ENCODE measurements at places on chromosomes 3 and 15. TPM values are rescaled to one million over a fixed set of nuclear protein-coding genes. Genes with fewer than 3 reads are reported as not detected.

The AP3B2 gene
- 4.7 TPM for total RNA-seq

The STRA6 gene
- 2.0 TPM for total RNA-seq

The LRRIQ4 gene
- total RNA-seq, result not detected

The ISLR2 gene
- total RNA-seq, result 1.1 TPM

- H3K36me3 ChIP-seq, result no peaks in the 10 kb centered on the region
- no peak overlapping the region for H3K4me3 ChIP-seq
- no peak overlapping the region for H3K27ac ChIP-seq
- DNase-seq, result no peak
- no peaks in the 10 kb centered on the region for H3K4me1 ChIP-seq
- H3K27me3 ChIP-seq, result no peaks in the 10 kb centered on the region
These were observed 9.2 kb upstream of the WDR49 start for GRCh38 chr3:167662919-167663400.

- H3K27ac ChIP-seq, result no peak overlapping the region
- H3K4me1 ChIP-seq, result no peaks in the 10 kb centered on the region
- peak; percentile 58 for DNase-seq
These were observed 45.2 kb upstream of the DPPA4 start for GRCh38 chr3:109382588-109382987.

DNA sequence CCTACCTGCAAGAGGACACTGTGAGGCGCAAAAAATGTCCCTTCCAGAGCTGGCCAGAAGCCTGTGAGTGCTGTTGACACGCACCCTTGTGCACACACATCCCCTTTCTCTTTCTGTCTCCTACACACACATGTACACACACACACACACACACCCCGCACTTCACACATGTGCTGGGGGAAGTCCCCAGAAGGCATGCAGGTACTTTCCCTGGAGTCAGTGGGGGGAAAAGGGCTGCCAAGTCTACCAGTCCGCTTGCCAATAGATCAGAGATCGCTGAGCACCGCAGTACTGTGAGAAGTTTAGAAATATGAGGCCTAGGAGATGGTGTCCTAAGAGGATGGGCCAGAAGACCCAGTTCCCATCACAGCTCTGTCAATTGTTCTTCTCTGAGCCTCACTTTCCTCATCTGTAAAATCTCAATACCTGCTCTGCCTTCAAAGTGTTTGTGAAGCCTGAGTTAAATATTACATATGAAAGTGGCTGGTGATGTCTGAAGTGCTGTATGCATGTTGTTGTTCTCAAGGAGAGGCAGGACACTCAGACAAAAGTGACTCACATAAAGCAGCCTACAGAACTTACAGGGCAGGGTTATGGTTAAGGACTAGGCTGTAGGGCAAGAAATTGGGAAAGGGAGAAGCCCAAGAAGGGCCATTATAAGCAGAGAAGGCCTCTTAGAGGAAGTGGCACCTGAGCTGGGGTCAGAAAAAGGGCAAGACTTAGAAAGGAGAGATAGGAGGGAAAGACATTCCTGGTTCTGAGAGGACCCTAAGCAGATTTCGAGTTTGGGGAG lies 6.8 kb downstream of the IL17RE start:
- H3K4me3 ChIP-seq, result no peak overlapping the region
- H3K27me3 ChIP-seq, result no peaks in the 10 kb centered on the region
- H3K27ac ChIP-seq, result no peak overlapping the region

- no peak overlapping the region for H3K27ac ChIP-seq
- H3K4me3 ChIP-seq, result no peak overlapping the region
- no peaks in the 10 kb centered on the region for H3K27me3 ChIP-seq
- no peaks in the 10 kb centered on the region for H3K4me1 ChIP-seq
- H3K36me3 ChIP-seq, result no peaks in the 10 kb centered on the region
- no peak for DNase-seq
These were observed 732.3 kb downstream of the TUSC7 start for GRCh38 chr3:117441851-117442250.

DNA sequence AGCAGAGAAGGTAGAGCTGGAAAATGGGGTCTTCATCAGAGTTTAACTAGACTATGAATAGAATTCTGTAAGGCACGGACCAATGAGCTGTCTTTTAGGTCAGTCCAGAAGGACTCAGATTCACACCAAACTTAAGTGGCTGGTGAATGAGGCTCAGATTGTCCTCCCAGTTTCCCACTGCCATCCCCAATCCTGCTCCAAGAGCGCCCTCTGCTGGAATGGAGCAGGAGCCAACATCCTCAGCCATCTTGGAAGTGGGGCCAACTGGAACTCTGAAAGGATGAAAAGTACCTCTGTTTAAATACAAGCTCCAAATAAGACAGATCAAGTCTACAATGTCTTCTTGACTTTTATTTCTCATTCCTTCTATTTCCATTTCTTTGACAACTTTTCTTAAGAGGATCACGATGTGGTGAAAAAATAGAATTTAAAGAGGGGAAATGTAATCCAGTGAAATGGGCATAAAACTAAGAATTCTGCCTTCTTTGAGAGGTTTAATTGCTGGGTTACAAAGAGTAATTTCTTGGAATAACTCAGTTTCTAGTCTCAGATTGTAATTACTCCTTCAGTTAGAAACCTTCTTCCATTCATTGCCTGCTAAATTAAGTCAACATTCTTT lies 217.1 kb upstream of the TPRG1 start:
- H3K36me3 ChIP-seq, result no peaks in the 10 kb centered on the region
- H3K27me3 ChIP-seq, result no peaks in the 10 kb centered on the region
- peak; percentile 87 for DNase-seq

DNA sequence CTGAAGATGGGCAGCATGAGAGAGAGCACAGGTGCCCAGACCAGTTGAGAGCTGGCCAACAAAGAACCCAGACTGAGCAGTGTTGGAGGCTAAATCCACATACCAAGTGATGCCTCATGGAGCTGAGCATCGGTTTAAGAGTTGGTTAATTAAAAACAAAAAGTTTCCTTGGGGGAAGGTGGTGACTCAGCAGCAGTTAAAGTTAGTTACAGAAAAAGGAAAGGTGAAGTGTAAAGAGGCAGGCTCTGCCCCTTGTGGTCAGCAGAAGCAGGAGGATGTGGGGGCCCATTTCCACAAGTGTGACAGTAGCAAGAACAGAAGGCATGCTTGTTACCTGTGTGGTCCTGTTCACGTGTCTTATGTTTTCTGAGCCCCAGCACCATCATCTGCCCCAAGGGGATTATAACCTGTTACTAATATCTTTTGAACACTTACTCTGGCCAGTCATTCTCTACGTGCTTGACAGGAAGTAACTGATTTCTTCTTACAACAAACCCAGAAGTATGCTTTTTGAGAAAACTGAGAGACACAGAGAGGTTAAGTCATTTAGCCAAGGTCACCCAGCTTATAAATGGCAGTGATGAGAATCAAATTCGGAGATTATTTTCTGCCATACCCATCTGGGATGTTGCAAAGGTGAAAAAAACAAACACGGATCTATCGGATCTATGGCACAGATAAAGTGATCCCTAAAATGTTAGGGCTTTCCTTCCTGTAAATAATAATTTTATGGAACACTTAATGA lies 91.0 kb downstream of the EPHB1 start:
- no peaks in the 10 kb centered on the region for H3K27me3 ChIP-seq
- no peak overlapping the region for H3K4me3 ChIP-seq
- no peak overlapping the region for H3K27ac ChIP-seq
- DNase-seq, result no peak
- H3K36me3 ChIP-seq, result no peaks in the 10 kb centered on the region
- no peaks in the 10 kb centered on the region for H3K4me1 ChIP-seq

GRCh38 chr15:98668566-98669308 lies 20.4 kb downstream of the IGF1R start:
- no peaks in the 10 kb centered on the region for H3K27me3 ChIP-seq
- H3K4me1 ChIP-seq, result no peaks in the 10 kb centered on the region
- H3K27ac ChIP-seq, result no peak overlapping the region
- H3K36me3 ChIP-seq, result no peaks in the 10 kb centered on the region
- DNase-seq, result no peak

Measured in kidney (tissue), 22 donors.